Hepatic stellate cell (primary cell): ENCODE measurements at places on chromosomes 4 and X.

DNA sequence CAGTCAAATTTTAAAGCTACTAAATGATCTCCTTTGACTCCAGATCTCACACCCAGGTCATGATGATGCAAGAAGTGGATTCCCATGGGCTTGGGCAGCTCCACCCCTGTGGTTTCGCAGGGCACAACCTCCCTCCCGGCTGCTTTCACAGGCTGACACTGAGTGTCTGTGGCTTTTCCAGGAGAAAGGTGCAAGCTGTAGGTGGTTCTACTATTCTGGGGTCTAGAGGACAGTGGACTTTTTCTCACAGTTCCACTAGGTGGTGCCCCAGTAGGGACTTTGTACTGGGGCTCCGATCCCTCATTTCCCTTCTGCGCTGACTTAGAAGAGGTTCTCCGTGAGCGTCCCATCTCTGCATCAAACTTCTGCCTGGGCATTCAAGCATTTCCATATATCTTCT is 845.2 kb downstream of the PCDH18 start:
- no peak for DNase-seq

DNA sequence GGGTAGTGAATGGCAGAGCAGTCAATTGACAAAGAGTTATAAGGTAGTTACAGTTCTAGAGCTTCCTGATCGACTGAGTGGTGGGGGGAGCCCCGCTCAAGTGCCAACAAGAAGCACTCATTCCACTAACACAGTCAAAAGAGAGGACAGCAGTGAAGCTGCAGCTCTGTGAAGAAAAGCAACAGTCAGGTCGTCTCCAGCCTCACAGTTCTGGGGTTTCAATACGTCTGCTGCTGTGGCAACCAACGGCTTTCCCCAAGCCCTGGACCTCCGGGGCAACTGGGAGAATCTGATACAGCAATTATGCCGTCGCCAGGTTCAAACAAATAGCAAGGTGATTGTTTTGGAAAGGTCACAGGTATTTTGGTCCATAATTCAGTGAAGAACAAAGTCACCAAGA is 30.8 kb downstream of the GPM6B start:
- no peak for DNase-seq

GRCh38 chr4:8556341-8557150 is 23.6 kb upstream of the GPR78 start:
- no peak for DNase-seq

DNA sequence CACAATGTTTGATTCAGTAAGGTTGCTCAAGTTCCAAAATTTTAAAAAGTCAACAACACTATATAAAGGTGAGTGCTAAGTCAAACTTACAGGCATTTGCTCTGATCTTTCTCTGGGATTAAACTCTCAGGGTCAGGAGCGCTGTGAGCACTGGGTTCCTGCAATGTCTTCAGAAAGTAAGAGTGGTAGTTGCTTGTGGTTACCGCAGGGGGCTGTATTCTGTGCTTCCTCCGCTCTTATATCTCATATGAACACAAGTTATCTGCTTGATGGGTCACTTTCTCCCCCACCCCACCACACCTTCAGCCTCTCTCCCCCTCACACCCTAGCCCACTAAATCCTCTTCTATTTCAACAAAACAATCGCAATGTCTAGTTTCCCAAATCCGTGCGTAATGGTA is 116.4 kb upstream of the IGSF1 start:
- DNase-seq, result no peak

- DNase-seq, result no peak
Observed at GRCh38 chrX:153825042-153825441, 5.3 kb downstream of the PDZD4 start.

- no peak for DNase-seq
Observed at GRCh38 chr4:143311924-143312323, 24.8 kb upstream of the GAB1 start.

DNA sequence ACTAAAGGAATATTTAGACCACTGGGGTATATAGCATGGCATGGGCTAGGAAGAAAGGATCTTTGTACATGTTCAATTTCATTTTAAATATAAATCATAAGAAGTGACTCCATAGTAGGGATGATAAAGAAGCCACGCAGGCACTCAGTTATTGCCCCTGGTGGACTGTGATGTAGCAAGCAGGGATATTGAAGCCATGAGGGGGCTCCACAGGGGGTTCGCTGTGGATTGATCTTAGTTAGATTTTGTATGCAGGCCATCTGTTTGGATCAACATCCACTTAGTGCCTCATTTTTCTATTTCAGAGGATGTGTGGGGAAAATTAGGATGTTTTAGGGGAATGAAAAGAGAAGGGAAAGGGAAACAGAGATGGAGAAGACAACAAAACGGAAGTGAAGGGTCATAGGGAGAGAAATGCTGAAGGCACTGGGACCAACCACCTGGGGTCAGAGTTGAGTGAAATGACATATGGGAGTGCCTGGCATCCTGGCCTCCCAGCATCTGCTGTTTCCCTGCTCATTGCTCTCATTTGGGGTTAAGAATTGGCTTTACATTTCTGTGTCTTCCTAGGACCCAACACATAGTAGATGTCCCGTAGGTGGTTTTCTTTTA is 11.2 kb upstream of the FREM3 start:
- no peak for DNase-seq

DNA sequence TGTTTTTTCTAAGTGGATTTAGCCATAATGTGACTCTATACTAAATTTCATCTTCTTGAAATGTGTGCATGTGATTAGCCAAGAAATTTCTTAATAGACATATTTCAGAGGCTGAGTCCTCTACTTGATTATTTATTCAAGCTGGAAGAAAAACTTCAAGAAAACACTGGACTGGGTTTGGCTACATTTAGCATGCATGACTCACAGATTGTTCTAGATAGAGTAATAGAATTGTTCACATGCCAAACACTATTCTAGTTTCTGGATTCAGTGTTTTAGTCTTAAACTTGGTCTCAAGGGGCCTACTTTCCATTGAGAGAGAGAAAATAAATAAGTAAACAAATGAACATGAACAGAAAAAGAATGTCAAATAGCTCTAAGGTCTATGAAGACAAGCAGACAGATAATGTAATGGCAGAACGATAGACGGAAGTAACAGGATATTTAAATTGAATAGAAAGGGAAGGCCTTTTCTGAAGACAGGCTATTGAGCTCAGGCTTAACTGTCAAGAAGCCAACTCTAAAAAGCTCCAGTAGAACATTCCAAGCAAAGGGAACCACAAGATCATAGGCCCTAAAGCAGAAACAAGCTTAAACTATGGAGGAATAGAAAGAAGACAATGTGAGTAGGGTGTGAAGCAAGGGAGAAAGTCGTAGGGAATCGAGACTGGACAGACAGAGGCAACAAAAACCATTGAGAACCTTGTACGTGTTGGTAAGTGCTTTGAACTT is 104.6 kb downstream of the TMEM144 start:
- peak; percentile 47 for DNase-seq

DNA sequence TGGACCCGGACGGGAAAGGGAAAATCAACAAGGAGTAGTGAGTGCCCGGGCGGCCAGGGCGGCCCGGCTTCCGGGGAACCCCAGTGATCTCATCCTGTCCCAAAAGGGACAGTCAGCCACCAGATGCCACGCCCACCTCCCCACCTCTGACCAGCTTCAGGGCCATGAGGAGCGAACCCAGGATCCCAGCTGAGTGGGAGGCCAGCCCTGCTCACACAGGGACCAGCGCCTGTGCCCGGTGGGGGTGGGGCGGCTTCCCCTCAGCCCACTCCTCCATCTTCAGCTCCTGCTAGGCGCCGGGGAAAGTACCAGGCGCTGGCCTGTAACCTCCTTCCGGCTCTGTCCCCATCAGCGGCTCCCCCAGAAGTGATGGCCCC is 6.2 kb downstream of the MYL5 start:
- peak; percentile 80 for DNase-seq

- DNase-seq, result no peak
Observed at GRCh38 chrX:1466971-1467561, 14.4 kb upstream of the ASMTL start.

- no peak for DNase-seq
Observed at GRCh38 chr4:112954286-112954685, 95.2 kb upstream of the ANK2 start.

- no peak for DNase-seq
Observed at GRCh38 chr4:88535090-88535755, 11.6 kb upstream of the PYURF start.

DNA sequence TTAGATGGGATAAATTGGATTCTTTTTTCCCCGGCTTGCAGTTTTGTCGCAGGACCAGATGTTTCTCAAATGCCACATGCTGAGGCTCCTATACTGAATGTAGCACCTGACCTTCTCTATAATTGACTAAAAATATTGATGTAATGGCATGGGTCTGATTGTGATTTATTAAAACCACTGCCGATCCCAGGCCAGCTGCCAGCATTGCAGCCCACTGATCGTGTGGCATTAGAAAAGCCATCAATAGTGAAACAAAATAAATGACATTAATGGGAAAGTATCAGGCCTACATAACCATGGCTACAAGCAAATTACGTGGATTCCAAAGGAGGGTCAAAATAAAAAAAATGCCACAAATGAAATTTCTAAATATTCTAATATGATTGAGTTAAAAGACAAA is 98.7 kb downstream of the MAB21L2 start:
- no peak for DNase-seq

- DNase-seq, result no peak
Observed at GRCh38 chr4:57214654-57215411, 104.6 kb upstream of the IGFBP7 start.

GRCh38 chr4:189656641-189657040 is 284.0 kb upstream of the FRG1 start:
- no peak for DNase-seq

GRCh38 chr4:54332542-54332941 is 103.4 kb downstream of the PDGFRA start:
- DNase-seq, result no peak

DNA sequence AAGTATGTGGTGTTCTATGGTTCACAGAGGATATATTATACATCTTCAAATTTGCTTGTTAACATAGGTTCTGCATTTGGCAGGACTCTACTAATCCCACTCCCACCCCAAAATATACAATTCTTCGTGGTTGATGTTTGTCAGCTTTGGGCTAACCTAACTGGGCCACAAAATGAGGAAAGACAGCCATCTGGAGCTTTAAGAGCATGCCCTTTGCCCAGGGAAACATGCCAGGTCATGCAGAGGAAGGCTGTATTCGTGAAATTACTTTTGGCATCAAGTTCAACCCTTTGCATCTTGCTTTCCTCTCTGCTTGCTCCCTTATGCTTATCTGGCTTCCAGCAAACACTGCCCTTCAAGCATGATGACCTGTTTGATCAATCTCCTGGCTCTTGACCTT is 46.8 kb upstream of the F9 start:
- no peak for DNase-seq

DNA sequence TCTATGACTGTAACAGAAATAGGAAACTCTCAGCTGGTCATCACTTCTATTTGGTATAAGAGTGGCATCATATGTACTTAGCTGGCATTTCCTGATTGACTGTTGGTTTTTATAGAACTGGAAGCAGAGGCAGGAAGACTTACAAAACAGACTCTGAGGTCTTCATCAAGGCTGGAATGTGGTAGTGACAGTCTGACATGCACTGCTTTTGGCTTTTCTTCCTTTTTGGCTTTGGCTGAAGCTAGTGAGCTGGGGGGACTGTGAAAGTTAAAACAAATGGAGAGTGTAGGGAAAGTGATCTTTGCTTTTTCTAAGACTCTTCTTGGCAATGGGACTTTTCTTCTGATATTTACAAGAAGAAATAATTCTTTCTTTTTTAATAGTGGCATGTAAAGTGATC is 121.1 kb upstream of the SLC4A4 start:
- DNase-seq, result no peak

- no peak for DNase-seq
Observed at GRCh38 chr4:53818104-53818503, 226.8 kb upstream of the LNX1 start.

DNA sequence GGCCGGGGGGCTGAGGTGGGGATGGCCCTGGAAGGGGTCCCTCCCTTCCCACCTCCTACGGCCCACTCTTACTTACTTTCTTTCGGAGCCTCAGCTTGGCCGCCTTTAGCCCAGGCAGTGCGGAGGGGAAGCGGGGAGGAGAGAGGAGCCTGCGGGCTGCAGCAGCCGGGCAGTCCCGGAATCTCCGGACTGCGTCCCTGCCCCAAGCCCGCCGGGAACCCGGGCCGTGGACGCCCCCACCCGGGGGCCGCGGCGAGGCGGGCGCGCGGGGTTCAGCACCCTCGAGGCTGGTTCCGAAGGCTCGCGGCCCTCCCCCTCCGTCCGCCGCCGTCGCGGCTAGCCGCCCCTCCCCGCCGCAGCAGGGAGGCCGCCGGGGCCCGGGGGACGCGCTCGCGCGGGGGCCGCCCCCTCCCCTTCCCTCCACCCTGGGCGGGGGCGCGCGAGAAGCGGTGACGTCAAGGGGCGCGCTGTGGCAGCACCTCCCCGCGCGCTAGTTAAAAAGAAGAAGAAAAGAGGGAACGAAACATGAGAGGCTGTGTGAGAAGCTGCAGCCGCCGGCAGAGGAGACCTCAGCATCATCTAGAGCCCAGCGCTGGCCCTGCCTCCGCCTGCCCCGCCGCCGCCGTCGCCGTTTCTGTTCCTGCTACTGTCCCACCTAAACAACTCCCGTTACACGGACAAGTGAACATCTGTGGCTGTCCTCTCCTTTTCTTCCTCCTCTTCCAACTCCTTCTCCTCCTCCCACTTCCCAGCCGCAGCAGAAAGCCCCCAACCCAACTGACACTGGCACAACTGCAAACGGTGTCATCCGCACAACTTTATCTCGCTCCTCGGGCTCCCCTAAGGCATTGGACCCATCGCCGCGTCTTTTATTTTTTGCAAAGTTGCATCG is at the start of gene HHIP:
TSS of gene HHIP (plus strand) at position 526 of the 892 bp plus-strand sequence. CDS start 520 bp downstream, outside the sequence.
- peak; percentile 59 for DNase-seq

DNA sequence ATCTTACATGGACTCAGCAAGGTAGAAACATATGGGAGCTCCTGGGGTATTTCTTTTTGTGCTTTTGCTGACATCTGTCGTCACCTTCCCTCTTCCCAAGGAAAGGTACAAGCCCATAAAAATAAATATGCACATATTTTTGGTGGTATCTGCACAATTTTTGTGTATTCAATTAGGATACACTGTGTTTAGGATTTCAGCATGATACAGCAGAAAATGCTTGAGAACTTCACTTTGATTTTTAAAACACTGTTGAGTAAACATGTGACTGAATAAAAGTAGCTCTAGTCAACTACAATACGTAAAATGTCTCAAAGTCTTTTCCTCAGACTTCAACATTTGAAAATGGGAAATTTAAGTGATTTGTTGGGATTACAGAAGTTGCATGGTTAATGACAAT is 99.4 kb upstream of the SPANXC start:
- no peak for DNase-seq

DNA sequence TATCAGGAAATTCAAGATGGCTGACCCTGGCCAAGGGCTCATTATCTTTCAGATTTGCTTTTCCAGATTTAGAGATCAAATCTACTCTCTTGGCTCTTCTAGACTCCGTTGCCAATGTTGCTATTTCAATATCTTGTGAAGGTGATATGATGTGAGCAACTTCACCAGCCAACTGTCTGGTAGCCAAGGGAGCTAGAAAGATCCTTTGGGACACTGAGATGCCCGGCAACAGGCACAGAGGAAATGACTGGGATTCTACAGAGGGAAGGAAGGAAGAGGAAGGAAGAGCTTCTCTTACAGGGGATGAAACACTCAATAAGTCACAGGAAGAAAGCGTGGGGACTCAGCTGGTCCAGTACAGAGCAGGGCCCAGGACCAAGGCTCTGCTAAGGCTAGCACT is 121.9 kb upstream of the GPC4 start:
- no peak for DNase-seq
